ENCODE measurements at places on chromosomes 5 and 9.

DNA sequence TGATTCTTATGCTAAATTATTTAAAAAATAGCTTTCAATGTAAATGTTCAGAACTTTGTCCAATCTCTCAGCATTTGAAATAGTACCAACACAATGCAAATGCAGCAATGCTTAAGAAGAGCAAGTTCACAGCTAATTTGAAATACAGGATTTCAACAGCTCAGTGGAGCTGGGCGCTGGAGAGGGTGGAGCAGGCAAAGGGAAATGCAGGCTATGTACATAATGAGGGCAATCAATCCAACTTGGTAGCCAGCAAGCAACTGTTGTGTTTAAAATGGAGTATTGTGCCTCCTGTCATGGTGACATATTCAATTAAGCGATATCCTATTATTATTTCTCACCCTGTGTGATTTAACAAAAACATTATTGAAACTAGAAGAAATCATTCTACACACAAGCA lies 568.8 kb downstream of the PSAT1 start:
- DNase-seq: no peak

DNA sequence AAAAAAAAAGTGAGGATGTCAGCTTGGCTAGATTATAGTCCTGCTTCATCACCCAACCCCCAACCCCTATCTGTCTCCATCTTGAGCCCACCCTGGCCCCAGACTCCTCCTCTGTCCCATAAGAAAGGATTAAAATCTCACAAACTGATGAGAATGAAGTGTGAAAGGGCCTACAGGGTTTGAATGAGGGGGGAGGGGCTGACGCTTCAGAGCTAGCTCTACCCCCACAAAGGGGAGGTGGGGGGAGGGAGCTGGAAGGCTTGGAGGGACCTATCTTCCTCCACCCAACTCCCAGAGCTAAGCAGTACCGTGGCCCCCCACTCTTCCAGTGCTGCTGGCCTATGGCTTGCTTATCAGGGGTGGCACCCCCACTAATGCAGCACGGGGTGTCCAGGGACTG lies 43.7 kb upstream of the HAND1 start:
- no peak for DNase-seq

DNA sequence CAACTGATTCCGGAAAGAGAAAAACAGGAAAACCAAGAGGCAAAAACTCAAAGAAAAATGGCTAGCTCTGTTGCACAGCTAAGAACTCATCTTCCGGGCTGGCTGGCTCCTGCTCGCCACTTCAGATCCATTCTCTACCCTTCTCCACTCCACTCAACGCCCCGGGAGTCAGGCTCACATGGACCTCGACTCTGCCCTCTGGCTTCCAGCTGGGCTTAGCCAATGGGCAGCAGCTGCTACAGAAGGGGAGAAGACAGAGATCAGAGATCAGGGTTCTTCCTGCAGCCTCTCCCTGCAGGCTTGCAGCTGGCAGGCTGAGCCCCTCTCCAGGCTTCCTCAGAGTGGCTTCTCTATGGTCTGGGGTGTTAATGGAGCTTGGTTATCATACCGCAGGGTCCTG lies 187.5 kb downstream of the MED10 start:
- DNase-seq: no peak

GRCh38 chr5:90843443-90843842 lies 284.8 kb downstream of the ADGRV1 start:
- DNase-seq: no peak

GRCh38 chr9:124079176-124079925 lies 67.8 kb downstream of the LHX2 start:
- DNase-seq: no peak

DNA sequence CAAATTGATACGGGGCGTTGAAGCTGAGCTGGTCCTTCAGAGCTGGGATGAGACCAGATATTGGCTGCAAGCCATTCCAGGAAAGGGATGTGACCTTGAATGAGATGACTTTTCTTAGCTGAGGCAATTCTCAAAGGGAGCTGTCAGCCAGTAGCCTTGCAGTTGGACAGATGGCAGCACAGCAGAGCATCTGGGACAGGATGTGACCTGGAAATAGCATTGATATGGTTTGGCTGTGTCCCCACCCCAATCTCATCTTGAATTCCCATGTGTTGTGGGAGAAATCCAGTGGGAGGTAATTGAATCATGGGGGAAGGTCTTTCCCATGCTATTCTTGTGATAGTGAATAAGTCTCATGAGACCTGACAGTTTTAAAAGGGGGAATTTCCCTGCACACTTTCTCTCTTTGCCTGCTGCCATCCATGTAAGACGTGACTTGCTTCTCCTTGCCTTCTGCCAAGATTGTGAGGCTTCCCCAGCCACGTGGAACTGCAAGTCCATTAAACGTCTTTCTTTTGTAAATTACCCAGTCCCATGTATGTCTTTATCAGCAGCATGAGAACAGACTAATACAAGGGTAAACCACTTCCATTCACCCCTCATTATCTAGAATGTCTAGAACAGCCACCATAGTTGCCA lies 19.8 kb upstream of the MTX3 start:
- no peak for DNase-seq

- no peak for DNase-seq
Observed at GRCh38 chr9:116442528-116442927, 244.6 kb upstream of the TRIM32 start.

GRCh38 chr5:132941331-132941730 lies 22.1 kb downstream of the AFF4 start:
- DNase-seq: no peak

DNA sequence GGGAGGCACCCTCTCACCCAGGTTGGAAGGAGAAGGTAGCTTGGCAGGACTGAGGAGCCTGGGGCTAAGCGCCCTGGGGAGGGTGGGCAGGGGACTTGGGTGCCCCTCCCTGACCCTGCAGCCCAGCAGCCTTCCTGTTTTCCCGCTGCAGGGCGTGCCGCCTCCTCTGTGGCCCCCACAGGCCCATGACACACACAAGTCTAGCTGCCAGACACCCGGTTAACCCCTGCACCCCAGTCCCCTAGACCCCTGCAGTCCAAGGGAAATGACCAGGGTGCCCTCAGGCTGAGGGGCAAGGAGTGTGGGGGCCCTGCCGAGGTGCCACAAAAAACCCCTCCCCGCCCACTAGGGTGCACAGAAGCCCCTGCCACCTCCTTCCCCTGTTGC lies 33.0 kb downstream of the GOLGA2 start:
- no peak for DNase-seq

DNA sequence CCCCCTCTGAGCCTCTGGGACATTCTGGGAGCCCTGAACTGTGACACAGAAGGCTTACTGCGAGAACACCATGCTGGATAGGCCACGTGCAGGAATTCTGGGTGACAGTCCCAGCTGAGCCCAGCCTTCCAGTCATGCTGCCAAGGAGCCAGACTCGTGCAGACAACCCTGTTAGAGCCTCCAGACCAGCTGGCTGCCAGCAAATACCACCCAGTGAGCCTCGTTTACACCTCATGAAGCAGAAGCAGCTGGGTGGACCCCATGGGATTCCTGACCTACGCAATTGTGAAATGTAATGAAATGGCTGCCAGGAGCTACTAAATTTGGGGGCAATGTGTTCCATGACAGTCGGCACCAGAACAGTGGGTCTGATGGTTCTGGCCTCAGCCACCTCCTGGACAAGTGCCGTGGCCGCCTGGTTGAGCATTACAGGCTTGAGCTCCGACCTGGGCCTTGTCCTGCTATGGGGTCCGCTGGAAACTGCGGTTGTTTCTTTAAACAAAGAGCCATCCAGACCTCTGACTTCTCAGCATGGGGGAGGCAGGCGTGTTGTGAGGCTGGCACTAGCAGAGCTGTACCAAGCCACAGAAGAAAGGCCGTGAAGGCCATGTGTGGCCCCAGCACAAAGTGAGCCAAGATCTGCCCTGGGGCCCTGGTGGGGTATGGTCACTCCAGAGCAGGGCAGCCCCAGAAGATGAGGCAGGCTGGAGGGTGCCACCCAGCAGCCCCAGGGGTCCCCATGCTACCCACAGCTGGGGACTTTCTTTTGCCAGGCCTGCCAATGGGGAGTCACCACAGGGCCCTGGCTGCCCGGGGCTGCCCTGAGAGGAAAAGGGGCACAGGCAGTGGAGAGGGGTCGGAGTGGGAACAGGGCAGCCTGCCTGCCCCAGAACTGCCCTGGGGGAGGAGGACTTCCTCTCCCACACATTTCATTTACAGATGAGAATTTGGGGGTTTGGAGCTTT lies 19.3 kb upstream of the RXRA start:
- no peak for DNase-seq

DNA sequence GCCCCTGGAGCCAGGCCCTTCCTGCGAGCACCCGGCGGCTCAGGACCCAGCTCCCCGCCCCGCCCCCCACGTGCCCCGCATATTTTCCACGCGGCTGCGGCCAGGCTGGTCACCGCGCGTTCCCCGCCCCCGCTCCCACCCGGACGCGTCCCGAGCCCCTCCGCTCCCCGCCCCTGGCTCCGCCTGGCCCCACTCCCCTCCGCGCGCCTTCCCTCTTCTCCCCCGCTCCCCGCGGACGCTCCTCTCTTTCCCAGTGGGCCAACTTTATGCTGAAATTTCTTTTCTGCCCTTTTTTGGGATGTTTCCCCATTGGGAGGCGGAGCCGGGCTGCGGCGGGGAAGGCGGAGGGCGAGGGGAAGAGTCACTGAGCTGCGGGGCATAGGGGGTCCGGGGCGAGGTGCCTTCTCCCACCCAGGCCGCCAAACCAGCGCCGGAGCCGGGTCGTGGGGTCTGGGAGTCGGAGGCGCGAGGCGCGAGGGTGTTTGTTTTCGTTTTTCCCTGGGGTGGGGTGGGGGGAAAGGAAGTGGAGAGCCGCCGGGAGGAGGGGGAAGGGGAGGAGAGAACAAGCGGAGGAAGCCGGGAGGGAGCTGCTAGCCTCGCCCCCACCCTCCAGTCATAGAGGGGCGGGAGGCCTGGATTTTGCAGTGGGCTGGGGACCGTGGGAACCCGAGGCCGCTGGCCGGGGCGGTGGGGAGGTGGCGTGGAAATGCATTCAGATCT lies 1.0 kb upstream of the TPM2 start:
- DNase-seq: peak; percentile 82

DNA sequence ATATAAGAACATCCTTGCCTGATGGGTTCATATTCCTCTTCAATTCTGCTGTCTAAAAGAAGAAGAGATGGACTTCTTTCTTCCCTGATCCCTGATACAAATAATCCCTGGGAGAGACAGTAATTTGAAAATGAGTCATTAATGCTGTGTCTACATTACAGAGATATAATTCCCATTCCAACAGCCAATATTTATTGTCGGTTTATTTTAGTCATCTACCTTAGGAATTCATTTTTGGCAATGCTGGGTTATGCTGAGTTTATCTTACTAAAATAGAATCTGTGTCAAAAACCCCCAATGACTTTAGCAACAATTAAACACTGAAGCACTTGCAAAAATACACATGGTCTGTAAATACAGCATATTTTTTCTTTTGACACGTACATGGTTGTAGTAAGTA lies 23.9 kb downstream of the ZNF474 start:
- DNase-seq: no peak

DNA sequence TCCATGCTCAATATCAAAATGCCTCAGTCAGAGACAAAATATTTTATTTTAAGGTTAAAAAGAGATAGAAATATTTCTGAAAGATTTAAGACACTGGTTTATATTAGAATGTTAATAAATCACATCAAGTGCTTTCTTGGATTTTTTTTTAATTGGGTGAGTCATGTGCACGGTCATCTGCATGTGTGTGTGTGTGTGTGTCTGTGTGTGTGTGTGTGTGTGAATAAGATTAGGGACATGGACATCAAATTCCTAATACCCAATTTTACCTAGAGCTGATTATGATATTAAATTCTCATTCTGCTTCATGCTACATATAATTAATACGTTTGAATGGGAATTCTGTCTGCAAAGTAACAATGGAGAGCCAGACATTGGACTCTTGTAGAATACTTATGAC lies 122.9 kb downstream of the BASP1 start:
- DNase-seq: no peak

DNA sequence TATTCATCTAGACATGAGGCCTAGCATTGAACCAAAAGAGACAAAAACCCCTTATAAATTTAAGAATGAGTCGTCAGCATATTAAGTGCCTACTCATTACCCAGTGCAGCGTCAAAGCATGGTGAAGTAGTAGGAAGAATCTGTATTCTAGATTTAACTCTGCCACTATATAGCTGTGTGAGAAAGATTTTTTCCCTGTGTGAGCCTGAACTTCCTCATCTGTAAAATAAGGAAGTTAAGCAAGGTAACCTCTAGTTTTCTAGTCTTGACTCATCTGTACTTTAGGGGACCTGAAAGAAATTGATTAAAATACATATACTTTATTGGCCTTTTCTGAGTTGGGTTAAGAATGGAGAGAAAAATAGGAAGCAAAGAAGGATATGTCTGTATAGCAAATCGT lies 82.1 kb upstream of the RUSC2 start:
- DNase-seq: no peak

DNA sequence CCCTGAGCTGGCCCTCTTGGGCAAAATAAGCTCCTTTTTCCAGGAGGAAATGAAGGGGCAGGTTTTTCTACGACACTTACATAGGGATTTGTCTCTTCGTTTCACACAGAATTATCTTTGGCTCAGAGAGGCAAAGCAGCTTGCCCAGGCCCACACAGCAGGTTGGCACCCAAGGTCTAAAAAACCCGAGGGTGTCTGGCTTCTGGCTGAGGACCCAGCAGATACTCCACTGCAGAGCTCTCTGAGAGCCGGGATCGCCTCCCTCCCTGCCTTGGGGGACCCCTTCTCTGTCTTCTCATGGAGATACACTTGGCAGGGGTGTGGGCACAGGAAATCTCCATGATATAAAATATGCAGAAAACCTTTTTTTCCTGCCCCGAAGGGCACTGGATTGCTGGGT lies 29.0 kb upstream of the LHX2 start:
- no peak for DNase-seq

DNA sequence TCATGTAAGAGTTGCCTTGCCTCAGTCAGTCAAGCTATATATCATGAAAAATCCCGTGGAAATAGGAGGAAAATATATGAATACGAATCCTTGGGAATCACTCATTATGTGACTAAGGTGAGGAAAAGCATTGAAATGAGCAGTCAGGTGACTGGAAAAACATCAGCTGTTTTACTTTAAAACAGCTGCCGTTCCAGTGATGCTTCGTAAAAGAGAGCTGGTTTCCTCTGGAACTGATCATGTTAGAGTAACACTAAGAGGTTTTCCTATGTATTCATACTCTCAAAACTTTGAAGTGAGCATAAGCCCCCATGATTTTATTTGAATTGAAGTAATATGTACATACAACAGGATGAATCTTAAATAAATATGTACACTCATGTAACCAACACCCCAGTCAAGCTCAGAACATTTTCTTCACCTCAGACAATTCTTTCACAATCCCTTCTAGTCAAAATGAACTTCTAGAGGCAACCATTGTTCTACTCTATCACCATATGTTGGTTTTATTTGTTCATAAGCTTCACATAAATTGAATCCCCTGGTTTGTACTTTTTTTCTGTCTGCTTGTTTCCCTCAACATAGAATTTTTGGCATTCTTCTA lies 107.7 kb downstream of the SLC25A46 start:
- DNase-seq: no peak

GRCh38 chr5:172556262-172556661 lies 84.8 kb upstream of the NEURL1B start:
- no peak for DNase-seq

- DNase-seq: no peak
Observed at GRCh38 chr9:128365525-128365924, 5.6 kb upstream of the URM1 start.
